ENCODE measurements at places on chromosomes 7 and 10.
A peak's percentile ranks its signal among the peaks of the same experiment; 100 is the strongest.

GRCh38 chr10:86450806-86451603 lies 70.6 kb downstream of the WAPL start:
- no peak for DNase-seq

GRCh38 chr7:27096768-27097514 lies 1.1 kb upstream of the HOXA1 start:
- DNase-seq = no peak

DNA sequence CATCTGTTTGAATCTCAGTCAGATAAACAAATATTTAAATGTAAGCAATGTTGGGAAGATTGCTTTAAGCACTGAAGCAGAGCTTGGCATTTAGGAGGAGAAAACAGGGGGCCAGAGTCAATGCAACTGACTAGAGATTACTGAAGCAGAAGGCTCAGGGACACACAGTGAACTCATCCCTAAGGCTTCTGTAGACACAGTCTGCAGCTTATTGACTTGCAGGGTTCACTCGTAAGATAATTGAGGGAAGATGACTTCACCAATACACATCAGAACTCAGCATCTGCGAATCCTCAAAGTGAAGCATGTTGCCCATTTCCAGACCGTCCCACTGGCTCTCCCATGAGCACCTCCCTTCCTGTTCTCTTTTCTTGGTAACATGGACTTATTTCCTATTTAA lies 363.4 kb upstream of the PFKP start:
- DNase-seq = no peak

- no peak for DNase-seq
Observed at GRCh38 chr10:3429676-3430075, 257.1 kb upstream of the PITRM1 start.

DNA sequence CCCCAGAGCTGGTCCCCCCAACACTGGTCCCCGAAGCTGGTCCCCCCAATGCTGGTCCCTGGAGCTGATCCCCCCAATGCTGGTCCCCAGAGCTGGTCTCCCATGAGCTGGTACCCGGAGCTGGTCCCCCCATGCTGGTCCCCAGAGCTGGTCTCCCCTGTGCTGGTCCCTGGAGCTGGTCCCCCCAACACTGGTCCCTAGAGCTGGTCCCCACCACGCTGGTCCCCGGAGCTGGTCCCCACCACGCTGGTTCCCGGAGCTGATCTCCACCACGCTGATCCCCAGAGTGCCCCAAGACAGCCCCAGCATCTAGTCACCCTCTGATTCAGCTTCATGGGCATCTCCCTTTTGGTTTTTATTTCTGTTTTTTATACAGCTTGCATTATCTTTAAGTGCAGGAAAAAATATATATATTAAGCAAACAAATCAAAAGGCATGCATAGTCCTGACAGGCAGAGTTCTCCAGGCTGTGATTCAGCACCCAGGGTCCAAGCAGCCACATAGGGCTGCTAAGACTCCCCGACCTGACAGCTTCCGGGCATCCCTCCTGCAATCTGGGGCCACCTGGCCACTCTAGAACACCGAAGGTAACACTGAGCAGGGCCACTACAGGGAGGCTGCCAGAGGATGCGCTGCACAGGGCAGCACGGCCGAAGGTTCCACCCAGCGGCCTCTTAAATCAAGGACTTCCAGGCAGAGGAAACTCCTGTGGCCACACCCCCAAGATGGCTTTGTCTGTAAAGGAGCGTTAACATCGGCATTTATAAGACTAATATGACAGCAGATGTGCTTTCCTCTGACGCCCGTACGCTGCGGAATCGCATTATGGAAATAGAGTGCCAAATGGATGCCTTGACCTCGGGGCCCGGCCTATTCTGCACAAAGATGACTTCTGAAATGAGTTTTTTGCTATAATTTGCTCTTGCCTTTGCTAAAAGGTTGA lies 215.0 kb downstream of the PTPRN2 start:
- DNase-seq = no peak

- no peak for DNase-seq
Observed at GRCh38 chr10:12056748-12057147, 12.0 kb upstream of the DHTKD1 start.

GRCh38 chr7:117587931-117588330 lies 108.1 kb downstream of the CFTR start:
- DNase-seq = no peak

- DNase-seq = no peak
Observed at GRCh38 chr10:56653289-56653688, 292.2 kb upstream of the ZWINT start.

- no peak for DNase-seq
Observed at GRCh38 chr10:519716-520401, 169.6 kb downstream of the DIP2C start.

GRCh38 chr7:24652251-24652939 lies 79.1 kb downstream of the PALS2 start:
- DNase-seq = no peak

- DNase-seq = no peak
Observed at GRCh38 chr10:130202984-130203621, 66.9 kb downstream of the GLRX3 start.

- DNase-seq = no peak
Observed at GRCh38 chr7:127782654-127783559, 130.9 kb downstream of the SND1 start.

DNA sequence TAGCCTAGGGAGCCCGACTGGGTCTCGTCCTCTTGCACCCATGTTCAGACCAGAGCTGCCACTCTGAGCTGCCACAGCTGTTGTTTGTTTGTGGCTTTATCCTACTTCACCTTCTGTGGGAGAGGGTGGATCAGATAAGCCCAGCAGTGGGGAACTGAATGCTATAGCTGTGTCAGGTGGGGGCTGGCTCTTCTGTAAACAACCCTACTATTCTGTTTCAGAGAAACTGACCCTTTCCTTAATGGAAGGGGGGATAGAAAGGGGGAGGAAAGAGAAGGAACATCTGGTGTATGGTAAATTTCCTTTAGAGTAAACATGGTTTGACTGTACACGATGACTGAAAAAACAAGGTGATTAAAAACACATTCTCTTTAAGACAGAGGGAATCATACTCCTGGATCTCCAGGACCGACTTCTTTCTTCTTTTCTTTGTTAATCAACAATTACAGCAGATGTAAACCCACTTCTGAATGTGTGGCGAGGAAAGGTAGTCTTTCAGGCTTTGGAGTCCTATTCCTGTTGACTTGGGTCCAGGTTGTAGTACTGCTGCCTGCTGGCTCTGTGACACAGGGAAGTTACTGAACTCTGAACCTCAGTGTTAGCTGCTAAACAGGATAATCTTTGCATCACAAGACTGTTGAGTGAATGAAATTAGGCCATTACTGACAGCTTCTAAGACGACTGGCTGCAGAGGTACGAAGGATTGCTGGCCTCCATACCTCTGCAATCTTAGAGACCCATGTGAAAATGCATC lies 6.0 kb downstream of the PRXL2A start:
- DNase-seq = no peak

GRCh38 chr10:49752584-49752983 lies 9.5 kb downstream of the OGDHL start:
- DNase-seq = no peak

GRCh38 chr10:50310560-50311174 lies 59.4 kb upstream of the ASAH2 start:
- peak; percentile 26 for DNase-seq

DNA sequence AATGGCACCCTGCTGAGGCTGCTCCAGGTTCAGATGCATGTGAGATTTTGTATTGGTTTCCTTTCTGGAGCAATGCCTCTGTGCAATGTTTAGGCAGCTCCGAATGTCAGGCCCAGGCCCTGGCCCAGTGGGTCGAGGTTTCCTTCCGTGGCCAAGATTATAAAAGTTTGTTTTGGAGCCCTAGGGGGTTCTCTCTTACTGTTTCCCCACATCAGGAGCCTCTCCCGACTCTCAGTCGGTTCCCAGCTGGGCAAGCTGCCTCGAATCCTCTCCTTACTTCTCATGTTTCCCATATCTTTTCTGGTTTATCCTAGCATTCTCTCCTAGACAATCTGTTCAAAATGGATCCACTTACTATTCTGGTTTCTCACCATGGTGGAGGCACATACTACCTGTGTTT lies 11.0 kb downstream of the TMEM140 start:
- no peak for DNase-seq

- no peak for DNase-seq
Observed at GRCh38 chr10:77284797-77285196, 352.8 kb downstream of the KCNMA1 start.

GRCh38 chr10:112213836-112214235 lies 30.3 kb upstream of the GPAM start:
- no peak for DNase-seq

DNA sequence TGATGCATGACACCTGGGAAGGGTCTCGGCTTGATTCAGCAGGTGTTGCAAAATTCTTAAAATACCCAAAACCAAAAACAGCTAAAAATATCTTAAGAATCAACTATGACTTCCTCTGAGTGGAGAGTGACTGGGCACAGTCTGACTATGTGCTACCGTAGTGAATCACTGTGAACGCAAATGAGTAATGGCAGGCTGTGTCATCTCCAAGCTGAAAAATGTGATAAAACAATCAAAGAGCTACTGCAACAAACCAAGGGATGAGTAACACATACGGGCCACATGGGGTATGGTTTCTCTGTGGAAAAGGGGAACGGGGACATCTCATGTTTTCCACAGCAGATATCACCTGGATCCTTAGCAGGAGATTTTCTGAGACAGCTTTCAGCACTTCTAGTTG lies 127.5 kb downstream of the ABCA13 start:
- DNase-seq = peak; percentile 22

DNA sequence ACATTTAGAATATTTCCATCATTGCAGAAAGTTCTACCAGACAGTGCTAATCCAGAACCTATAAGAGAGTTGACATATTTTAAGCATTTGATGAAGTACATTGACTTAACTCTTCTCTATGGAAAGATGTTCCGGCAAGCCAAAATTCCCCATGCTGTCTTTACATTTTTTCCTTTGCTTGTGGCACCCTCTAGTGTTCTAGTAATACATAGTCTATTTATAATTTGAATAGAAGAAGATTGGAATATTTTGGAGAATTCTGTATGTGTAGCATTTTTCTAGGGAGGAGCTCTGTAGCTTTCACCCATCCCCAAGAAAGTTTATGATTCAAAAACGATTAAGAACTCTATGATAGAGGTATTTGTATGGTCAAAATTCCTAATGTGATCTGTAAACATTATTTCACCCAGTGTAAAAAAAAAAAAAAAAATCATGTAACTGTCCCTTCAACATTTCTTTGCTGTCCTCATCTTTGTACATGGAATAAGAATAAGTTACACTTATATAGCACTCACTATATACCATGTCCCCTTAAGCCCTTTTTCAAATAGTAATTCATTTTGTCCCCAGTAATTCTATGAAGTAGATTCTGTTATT lies 33.2 kb downstream of the NRF1 start:
- no peak for DNase-seq

- DNase-seq = no peak
Observed at GRCh38 chr7:64515781-64516180, 47.1 kb downstream of the ZNF680 start.

DNA sequence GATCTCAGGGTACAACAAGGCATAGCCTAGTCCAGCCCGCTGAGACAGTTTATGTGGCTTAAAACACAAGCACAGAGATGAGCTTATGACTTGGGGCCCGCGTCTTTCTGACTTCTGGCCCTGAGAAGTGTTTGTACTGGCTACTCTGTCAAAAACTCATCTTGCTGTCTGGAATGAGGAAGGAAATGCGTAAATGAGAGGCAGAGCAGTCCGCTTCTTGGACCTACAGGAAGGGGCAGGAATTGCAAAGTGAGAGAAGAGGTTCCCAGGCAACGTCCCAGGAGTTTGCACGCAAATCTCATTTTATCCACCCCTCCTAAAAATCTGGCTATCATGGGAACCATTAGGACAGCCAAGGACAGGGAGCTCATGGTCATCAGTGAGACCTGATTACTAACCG lies 5.5 kb downstream of the ANXA11 start:
- no peak for DNase-seq

DNA sequence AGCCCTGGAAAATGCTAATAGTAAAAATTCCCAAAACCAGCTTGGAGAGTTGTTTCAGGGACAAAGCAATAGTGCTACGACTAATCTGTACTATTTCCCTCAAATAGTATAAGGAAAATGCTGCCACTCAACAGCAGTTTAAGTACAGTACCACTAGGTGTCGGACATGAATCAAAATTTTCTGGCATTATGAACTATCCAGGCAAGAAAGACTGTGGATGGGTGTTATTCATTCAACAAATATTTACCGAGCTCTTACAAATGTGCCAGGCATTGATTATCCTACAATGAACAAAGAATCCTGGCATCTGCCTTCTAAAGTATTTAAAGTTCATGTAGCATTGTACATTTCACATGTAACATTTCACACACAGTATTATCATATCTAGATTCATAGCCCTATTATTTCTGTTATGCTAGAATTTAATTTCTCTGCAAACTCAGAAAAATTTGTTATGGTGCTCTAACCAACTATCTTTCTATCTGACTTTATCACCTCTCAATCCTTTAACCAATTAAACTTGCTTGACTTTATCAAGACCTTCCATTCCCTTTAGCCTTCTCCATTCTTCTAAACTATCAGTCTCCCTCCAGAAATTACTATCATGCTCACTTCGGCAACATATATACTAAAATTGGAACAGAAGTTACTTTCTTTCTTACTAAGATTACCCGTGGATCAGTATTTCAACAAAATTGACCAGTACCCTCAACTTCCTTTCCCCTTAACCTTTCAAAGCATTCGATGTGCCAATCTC lies 80.6 kb downstream of the ARHGAP21 start:
- no peak for DNase-seq

- no peak for DNase-seq
Observed at GRCh38 chr7:732094-732541, 5.0 kb upstream of the PRKAR1B start.

DNA sequence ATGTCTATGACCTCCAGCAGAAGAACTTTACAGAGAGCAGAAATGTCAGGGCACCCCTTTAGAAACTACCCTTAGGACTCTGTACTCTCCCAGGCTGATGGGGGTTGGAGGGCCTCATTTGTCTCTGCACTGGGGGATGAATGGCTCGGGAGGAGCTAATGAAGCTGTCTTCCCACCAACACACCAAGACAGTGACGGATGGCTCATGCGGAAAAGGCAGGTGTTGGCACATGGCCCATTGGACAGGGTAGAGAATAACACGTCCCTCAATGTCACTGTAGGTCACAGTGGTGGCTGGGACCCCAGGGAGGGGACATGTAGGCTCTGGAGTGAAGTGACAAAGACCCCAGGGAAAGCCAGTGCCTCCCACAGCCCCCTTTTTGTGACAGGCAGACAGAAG lies 64.0 kb upstream of the PCBD1 start:
- no peak for DNase-seq
